ENCODE measurements at places on chromosomes 11 and 22.

- peak; percentile 71 for DNase-seq
Observed at GRCh38 chr22:40348025-40348658, 1.8 kb downstream of the ADSL start.

DNA sequence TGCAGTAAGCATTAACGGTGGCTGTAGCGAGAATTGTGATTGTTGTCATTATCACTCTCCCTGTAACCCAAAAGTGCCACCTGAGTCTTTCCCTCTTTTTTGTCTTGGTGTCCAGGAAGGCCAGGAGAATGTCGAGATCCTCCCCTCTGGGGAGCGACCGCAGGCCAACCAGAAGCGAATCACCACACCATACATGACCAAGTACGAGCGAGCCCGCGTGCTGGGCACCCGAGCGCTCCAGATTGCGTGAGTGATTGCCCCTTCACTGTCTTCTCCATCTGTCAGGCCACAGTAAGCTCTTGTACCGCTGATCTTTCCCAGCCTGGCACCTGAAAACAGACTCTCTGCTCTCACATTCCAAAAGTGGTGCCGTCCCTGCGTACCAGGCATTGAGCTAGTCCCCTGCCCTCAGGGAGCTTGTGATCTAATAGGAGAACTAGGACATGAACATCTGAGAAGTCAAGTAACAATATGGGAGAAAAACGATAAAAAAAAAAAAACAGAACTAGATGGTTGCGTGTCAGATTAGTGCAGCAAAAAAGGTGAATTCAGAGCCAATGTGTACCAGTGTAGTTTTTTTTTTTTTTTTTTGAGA, 5.8 kb downstream of the POLR2F start:
- no peak for DNase-seq

DNA sequence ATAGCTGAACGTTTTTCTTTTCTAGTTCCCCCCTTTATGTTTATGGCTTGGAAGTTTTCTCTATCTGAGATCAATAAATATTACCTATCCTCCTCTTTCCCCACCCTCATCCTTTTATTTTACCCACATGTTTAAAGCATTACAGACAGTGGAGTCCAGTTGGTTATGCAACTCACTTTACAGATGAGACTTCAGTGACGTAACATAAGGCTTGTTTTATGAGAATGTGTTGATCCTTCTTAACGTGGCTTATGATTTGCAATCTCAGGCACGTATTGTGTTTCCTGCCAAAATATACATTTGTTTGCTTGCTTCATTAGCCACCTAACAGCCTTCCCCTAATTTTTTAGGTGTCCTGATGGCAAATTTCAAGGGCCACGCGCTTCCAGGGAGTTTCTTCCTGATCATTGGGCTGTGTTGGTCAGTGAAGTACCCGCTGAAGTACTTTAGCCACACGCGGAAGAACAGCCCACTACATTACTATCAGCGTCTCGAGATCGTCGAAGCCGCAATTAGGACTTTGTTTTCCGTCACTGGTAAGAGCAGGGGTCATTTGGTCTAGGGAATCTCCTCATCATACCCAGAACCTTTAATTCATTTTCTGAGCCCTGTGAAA, 36.6 kb downstream of the TMEM45B start:
- DNase-seq, result no peak

DNA sequence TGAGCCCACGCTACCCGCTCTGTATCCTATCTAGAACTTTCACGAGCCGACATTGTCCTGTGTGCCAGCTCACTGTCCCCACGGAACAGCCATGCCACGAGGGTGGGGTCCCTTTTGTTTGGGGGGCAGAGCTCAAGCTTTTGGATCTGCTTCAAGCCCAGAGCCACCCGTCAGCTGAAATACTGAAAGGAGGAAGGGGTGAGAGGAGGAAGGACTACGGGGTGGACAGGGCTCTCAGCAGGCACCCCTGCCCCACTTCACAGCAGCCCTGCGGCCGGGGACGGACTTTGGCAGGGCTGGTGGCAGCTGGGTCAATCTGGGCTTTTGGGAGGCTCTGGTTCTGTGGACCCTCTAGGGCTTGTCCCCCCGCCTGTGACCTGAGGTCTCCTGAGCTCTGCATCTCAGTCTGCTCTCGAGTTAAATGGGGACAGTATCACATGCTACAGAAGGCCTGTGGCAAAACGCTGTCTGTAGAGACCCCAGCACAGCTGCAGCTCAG, 30.0 kb upstream of the MUC5AC start:
- no peak for DNase-seq

- DNase-seq, result no peak
Observed at GRCh38 chr11:128085276-128085675, 502.1 kb downstream of the ETS1 start.

DNA sequence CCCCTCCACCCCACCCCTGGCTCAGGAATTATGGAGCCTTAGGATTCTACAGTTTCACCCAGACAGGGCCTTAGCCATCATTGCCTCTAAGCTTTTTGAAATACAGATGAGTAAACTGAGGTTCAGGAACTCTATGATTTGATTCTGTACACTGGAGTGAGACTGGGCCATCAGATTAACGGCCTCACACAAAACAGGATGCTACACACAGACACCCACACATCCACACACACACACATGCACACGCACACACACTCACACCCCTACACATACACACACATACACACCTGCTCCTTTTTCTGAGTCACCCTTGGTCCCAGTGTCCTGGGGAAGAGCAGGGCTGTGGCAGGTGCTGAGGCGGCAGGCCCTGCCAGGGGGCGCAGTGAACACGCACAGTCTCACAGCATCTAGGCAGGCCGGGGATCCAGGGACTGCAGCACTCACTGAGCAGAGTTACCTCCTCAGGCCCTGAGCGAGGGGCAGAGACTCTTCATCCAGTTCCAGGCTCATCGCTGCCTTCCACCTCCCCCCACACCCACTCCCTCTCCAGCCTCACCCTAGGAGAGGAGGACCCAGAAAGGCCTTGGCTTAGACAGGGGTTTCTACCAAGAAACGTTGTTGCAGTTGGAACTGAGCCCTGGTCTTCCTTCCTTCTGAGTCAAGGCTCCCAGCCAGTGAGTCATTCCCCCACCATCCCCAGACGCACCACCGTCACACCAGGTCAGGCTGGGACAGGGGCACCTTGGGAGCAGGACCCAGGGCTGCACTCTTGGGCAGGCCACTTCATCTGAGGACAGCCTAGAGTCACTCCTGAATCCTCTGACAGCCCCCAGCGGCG, 89.8 kb upstream of the PARVA start:
- DNase-seq, result no peak

- no peak for DNase-seq
Observed at GRCh38 chr11:129996113-129996870, 6.3 kb downstream of the PRDM10 start.

- no peak for DNase-seq
Observed at GRCh38 chr11:21893565-21893867, 299.4 kb upstream of the ANO5 start.

DNA sequence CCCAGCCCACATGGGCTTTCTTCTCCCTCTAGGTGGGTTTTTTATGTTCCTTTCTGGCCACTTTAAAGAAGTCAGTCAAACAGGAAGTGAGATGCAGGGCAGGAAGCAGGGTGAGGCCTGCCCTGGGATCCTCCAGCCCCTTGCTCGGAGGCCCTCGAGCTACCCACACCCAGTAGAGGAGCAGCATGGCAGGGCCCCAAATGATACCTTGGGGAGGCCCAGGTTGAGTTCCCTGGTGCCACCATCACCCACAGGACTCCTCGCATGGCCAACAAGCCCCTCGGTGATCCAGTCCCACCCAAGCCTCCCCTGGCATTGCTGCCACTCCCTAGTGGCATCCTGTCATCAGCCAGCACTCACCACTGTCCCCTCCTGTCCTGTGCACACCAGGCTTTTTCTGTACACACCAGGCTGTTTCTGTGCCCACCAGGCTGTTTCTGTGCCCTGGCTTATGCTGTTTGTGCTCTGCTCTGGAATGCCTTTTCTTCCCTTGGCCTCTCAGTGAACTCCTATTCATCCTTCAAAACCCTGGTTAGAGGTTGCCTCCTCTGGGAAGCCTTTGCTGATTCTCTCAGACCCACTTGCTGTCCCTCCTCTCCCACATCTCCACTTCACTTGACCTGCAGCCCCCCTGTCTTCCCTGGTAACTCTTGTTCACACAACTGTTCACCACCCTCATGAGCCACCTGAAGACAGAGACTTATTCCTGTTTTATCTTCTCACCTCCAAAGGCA, 3.1 kb upstream of the PTGDR2 start:
- no peak for DNase-seq

DNA sequence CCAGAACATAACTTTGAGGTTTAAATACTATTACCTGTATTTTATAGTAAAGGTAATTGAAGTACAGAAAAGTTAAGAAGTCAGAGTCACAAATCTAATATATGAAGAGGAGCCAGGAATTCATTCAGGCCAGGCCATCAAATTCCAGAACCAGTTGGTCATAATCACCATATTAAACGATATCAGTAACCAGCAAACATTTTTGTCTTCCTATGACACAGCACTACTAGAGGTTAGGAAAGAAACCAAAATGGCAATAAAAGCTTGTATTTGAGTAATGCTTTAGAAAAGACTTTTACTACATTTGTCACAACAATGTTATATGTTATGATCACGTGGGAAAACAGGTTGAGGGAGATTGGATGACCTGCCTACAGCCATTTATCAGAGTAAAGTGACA, 62.2 kb downstream of the DKK3 start:
- DNase-seq, result no peak

DNA sequence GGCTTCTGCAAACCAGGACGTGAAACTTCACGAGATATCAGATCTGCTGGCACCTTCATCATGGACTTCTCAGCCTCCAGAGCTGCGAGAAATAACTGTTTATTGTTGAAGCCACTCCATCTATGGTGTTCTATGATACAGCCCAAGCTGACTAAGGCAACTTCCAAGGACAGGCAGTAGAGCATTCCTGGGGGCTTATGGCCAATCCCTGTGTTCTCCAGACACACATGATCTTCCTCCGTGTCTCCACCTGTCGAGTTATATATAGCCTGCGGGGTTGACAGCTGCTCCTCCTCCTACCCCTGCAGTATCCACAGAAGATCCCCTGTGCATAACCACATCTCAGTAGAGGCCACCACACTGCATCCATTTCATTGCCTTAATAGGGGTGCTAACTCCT, 11.0 kb downstream of the TP53AIP1 start:
- no peak for DNase-seq

DNA sequence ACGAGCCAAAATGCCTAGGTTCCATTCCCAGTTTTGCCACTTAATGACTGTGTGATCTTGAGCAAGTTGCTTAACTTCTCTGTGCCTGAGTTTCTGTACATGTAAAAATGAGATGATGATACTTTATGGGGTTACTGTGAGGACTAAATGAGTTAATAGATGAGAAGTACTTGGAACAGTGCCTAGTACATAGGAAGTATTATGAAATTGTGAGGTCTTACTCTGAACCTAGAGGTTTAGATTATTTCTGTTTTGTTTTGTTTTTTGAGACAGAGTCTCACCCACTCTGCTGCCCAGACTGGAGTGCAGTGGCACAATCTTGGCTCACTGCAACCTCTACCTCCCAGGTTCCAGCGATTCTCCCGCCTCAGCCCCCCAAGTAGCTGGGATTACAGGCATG, 227.0 kb upstream of the POU2AF2 start:
- no peak for DNase-seq

DNA sequence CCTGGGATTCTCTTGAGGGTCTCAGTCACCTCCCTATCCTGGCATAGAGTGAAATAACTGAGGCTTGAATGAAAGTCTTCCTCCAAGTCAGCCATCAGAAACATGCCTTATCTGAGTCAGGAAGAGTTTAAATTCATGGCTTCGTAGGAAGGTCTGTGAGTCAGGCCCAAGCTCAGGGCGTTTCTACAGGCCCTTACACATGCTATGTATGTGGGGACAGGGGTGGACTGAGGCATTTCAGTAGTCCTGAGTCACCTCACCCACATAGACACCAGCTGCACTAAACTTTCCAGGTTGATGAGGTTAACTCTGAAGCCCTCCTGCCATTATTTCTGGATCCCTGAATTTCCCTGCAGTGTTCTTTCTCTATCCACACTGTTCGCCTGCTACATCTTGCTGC, 134.6 kb upstream of the RCN1 start:
- DNase-seq, result no peak

- peak; percentile 75 for DNase-seq
Observed at GRCh38 chr11:46367244-46367915, 14.1 kb upstream of the MDK start.

GRCh38 chr22:30605449-30606110, 1.4 kb upstream of the TCN2 start:
- peak; percentile 39 for DNase-seq

DNA sequence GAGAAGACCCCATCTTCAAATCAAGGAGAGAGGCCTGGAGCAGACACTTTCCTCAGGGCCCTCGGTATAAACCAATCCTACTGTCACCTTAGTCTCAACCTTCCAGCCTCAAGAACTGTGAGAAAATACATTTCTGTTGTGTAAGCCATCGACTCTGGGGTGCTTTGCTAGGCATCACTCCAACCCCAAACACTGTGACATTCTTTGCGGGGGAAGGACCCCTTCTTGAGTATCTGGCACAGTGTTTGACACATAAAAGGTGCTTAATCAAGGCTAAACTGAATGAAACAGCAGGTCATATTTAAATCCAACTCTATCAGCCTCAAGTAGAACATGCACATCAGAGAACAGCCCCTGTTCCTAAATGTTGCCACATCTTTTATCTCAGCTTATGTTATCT, 558.1 kb downstream of the INSC start:
- DNase-seq, result no peak

DNA sequence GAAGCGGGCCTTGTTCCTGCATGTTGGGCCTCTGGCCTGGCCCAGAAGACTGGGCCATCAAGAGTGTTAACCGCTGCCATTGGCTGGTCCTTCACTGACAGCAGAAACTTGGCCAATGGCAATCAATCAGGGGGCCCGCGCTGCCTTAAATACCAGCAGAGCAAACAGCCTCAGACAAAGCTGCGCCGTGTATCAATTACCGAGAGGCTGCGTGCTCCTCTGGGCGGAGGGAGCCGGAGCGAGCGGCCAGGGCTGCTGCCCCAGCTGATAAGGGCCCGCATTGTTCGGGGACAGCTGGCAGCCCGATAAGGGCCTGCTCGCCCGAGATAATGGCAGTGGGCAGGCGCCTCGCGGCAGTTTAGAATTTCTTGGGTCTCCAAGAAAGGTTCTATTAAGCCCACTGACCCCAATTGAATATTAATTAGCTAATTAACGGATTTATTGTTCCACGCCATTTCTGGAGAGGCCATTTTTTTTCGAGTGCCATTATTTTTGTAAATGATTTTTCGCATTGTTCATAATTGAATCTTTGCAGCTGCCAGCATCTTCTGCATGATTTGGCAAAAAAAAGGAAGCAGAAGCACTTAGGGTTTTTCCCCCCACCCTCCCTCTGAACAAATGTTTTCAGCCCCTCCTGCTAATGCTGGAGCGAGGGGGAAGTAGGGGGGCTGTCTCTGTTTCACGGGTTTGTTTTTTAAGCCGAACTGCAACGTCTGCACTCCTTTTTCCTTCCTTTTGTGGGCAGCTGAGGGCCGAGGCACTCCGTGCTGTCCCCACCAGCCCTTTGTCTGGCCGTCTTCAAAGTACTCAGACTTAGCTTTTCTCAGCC, 37.6 kb upstream of the RIC3 start:
- DNase-seq, result no peak
